Right lung (tissue), 10 donors: ENCODE measurements at places on chromosomes 7 and 10.

DNA sequence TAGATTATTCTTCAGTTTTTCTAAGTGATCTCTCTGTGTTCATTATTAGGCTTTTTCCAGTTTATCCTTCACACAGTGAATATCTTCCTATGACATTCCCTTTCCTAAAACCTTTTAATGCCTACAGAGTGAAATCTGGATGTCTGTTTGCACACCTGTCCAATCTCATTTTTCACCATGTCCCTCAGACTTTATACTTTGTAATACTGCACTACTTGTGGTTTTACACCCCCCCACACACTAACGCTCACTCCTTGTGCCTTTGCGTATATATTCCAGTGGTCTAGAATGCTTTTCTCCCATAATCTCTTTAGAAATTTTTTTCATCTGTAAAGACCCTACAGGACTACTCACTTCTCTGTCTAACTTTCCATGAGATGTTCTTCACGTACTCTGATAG, 98.2 kb downstream of the EXOC6 start:
- no peak for DNase-seq

- DNase-seq, result no peak
Observed at GRCh38 chr10:102997998-102998397, 79.9 kb downstream of the CNNM2 start.

- no peak for DNase-seq
Observed at GRCh38 chr10:49176310-49177268, 11.6 kb downstream of the TMEM273 start.

- no peak for DNase-seq
Observed at GRCh38 chr10:132240156-132240555, 53.4 kb downstream of the DPYSL4 start.

- DNase-seq, result no peak
Observed at GRCh38 chr7:140458201-140458600, 21.1 kb downstream of the MKRN1 start.

- no peak for DNase-seq
Observed at GRCh38 chr7:44965441-44965903, 13.3 kb downstream of the MYO1G start.

DNA sequence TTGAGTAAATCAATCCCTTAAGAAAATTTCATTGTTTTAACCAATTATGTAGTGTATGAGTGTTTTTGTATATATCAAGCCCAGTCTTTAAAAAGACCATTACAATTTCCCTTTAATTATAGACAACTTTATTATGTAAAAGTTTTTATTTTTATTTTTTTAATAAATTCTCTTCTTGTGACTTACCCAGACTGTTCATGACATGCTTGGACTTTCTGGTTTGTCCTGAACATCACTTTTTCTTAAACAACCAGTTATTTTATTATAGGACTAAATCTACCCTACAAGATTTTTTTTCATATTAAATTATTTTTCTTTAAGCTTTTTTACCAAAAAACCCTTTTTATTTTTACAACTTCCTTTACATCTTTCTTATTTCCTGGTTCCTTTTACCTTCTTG, 410.4 kb downstream of the ATRNL1 start:
- no peak for DNase-seq

- DNase-seq, result no peak
Observed at GRCh38 chr7:87317691-87318245, 27.7 kb upstream of the CROT start.
